ENCODE measurements at places on chromosomes 5 and 9.

GRCh38 chr5:135482381-135482933 is 30.3 kb upstream of the TIFAB start:
- DNase-seq, result no peak

- no peak for DNase-seq
Observed at GRCh38 chr9:124859803-124860581, 1.8 kb downstream of the RPL35 start.

DNA sequence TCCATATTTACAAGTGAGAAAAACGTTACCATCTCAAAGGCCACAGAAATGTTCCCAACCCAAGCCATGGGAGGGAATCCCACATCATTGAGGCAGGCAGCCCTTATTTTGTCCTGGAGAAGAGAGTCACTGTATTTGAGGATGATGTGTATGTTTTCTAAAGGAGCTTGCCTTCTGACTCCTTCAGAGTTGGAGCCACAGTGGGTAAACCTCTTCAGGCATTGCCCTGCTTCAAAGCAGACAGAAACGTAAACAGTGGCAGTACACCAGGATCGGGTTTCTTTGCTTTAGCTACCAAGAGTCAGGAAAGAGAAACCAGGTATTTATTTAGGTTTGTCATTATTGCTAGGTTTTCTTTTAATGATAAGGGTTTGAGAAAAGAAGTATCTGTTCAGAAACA is 45.7 kb downstream of the MUSK start:
- DNase-seq, result no peak

GRCh38 chr5:89584339-89584956 is 701.5 kb upstream of the MEF2C start:
- peak; percentile 82 for DNase-seq

GRCh38 chr5:151130922-151131891 is 26.4 kb downstream of the ANXA6 start:
- no peak for DNase-seq

DNA sequence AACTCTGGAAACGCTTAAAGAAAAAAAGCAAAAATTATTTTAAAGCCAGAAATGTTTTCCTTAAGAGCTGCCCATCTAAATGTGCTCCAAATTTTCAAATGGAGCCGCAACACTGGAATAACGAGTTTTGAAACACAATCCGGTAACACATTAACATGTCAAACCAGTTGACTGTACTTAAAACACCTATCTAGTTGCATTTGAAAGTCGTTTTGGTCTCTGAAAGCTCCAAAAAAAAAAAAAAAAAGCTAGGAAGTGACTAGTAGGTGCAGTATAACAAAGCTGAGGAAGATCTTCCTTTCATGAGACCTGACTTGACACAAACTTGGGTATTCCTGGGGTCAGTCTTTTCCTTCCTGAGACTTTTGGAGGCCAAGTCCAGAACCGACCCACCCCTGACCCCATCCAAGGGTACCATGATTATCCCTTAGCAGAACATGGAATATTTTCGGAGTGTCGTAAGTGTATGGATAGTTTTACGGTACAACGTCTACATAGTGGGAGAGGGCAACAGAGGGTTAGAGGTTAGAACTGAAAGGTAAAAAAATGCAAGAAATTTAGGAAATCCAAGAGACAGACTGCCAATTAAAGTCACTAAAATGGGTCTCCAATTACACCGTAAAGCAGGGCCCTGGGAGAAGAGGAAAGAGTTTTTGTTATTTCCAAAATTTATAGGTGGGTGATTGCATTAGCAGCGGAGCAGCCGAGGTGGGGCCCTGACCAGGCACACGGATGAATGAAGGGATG is 812 bp downstream of the CETN3 start:
- no peak for DNase-seq

- peak; percentile 70 for DNase-seq
Observed at GRCh38 chr5:9932770-9933169, 302.6 kb upstream of the TAS2R1 start.

DNA sequence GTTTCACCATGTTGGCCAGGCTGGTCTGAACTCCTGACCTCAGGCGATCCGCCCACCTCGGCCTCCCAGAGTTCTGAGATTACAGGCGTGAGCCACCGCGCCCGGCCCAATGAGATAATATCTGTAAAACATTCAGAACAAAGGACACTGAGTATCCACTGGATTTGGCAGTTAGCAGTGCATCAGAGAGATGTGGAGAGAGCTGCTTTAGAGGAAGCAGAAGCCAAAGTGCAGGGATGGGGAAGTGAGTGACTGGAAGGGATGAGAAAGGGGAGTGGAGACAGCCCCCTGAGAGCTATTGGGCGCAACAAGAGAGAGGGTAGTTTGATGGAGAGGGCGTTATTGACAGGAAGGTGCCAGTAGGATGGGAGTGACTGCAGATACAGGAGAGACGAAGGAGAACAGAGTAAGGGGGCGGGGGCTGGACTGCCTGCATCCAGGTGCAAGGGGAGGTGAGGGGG is 157.5 kb upstream of the SHB start:
- DNase-seq, result no peak

- DNase-seq, result no peak
Observed at GRCh38 chr9:94870793-94871558, 144.5 kb downstream of the AOPEP start.

- DNase-seq, result no peak
Observed at GRCh38 chr5:69468631-69469030, 24.0 kb upstream of the OCLN start.

DNA sequence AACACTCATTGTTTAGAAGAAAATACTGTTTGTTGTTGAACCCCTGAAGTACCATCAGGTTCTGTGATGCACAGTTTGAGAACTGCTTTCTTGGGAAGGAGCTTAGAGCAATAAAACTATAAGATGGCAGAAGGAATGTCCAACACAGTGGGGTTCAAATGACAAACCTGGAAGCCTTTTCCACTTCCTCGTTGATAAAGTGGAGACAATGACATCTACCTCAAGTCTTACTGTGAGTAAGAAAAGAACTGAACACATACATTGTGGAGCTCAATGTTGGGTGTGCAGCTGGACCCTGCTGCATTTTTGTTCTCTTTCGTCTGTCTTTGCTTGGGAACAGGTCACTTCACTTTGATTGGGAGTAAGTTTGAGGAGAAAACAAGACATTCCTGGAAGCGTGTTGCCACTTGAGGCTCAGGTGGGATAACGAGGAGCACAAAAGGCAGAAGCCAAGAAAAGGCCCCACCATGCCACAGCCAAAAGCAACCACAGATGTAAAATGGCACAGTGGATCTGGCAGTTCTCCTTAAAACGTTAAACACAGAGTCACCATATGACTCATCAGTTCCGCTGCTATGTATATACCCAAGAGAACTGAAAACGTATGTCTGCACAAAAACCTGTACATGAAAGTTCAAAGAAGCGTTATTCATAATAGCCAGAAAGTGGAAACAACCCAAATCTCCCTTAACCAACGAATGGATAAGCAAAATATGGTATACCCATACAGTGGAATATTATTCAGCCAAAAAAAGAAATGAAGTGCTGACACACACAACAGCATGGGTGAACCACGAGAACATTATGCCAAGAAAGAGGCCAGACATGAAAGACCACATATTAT is 42.9 kb upstream of the SUB1 start:
- peak; percentile 81 for DNase-seq

DNA sequence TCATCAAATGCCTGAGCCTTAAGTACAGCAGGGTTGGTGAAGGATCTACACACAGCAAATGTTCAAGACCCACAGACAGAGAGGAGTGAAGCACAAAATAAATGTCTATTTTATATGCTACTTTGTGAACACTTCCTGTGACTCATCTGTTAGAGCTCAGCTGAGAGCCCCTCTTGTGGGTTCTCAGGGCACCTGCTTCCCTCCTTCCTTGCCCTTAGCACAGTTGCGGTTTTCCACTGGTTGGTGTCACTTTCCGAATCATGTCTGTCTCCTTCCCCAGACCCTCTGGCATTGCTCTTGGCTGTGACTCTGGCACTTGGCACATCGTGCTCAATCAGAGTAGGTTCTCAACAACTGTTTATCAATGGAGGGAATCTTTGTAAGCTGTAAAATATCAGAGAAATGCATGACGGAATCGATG is 128.5 kb upstream of the STC2 start:
- DNase-seq, result peak; percentile 35

DNA sequence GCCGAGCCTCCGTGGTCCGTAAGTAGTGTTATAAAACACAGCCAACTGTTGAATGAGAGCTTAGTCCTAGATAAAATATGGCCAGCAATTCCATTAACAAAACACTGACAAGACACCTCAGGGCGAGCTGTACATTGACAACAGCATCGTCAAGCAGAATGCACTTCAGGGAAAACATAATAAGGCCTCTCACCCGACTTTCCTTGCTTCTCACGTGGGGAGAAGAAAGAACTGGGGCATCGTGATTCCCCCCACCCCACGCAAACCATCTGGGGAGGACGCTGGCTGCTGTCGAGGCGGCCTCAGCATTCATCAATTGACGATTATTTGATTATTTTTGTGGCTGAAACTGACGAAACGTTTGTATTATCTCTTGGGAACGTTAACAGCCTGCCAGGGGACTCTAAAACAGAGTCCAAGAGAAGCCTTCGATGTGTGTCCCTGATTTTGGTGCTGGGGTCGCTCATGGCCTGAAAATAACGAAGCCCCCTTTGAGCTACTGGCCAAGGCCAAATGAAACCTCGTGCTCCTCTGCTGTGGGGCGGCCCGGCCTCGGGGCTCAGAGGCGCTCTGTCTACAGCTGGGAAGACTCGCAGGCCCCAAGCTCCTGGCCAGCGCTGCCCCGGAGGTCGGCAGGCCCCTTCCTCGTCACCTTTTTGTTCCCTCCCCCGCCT is 464 bp downstream of the GDF9 start:
- DNase-seq, result no peak

DNA sequence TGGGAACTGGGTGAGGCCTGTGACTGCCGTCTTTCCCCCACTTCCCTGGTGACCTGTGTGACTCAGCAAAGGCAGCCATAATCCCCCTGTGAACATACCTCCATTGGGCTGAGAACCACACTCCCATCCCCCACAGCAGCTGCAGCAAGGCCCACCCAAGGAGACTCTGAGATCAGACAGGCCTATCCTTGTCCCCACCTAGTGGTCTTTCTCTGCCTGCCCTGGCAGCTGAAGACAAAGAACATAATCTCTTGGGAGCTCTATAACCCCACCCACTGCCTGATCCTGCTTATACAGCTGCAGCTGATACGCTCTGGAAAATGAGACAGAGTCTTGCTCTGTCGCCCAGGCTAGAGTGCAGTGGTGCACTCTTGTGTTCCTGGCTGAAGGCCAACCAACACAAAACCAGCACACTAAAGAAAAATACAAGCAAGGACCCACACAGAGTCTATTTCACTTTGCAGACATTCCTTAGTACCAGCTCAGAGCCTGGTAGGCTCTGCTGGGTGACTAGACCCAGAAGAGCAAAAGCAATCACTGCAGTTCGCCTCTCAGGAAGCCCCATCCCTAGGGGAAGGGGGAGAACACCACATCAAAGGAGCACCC is 106.7 kb downstream of the MCTP1 start:
- peak; percentile 10 for DNase-seq

GRCh38 chr9:32551276-32552051 is 663 bp upstream of the SMIM27 start:
- peak; percentile 45 for DNase-seq

DNA sequence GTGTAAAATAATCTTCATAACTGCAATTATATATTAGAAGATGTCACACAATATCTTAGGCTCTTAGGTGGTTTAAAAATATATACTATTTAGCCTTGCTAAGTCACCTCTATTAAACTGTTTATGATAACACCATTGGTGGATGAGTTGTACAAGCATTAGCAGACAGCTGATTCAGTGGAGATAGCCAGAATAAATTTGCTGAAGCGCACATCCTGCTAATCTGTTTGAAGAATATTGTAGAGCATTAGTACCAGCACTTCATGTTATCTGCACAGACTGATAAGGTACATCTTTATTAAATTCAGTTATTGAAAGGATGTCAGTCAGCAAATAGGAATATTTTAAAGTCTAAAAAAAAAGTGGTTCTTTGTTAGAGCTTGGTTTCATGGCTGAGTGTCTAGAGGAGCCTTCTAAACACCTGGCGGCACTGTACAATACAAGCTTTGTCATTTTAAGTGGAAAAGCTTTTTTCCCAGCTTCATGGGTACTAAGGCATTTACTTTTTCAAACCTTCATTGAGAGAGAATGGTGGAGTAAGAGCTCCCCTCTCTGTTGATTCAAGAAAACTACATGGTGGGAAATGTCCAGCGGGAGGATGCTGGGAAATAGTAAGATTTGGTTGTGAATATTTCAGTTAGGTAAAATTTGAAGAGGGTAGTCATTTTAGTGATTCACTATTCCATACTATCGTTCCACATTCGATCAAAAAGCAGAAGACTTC is 275.1 kb downstream of the SLF1 start:
- DNase-seq, result peak; percentile 28

GRCh38 chr5:145841299-145841698 is 6.2 kb upstream of the PRELID2 start:
- no peak for DNase-seq

DNA sequence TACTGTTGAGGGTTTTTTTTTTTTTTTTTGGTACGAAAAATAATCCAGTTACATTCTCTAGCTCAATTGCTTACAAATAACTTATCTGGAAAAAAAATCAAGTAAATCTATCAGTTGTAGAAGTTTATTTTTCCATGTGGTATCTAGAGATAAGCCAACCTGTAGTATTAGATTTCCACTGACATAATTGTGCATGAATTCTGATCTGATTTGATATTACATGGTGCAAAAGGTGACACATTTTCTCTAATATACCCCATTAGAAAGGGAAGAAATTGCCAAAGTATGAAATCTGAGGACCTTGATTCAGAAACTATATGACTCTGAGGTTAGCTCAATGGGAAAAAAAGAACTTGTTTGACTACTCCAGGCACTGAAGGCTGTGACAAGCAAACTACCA is 141.5 kb downstream of the SLF1 start:
- no peak for DNase-seq

DNA sequence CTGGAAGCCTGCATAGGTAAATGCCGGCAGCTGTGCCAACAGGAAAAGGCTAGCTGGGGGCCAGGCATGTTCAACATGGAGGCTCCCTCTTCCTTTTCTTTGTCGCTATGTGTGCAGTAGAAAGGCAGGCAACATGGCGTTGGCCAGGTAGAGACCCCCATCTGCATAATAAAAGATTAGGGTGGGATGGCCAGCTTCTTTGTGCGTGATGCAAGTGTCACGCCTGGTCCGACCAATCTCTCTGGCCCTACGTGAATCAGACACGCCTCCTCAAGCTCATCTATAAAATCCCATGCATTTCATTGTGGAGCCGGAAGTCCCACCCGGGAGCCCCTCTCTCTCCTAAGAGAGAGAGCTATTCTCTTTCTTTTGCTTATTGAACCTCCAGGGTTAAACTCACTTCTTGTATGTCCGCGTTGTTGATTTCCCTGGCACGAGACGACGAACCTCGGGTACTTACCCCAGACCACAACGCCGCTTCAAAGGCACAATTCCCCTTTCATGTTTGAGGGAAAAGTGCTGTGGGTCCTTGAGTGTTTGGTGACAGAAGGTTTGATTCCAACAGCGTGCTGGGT is 25.0 kb upstream of the C5orf47 start:
- no peak for DNase-seq

- peak; percentile 49 for DNase-seq
Observed at GRCh38 chr5:10289353-10289752, 18.3 kb downstream of the CMBL start.

GRCh38 chr5:139408191-139408590 is 4.3 kb upstream of the SPATA24 start:
- no peak for DNase-seq

GRCh38 chr9:106864373-106865143 is 1.6 kb downstream of the ZNF462 start:
- DNase-seq, result peak; percentile 52

- DNase-seq, result no peak
Observed at GRCh38 chr5:143101725-143102386, 301.6 kb downstream of the NR3C1 start.

All from fibroblast of mammary gland (primary cell).